ENCODE measurements at places on chromosomes 1 and 21.

GRCh38 chr21:34743831-34744230 lies 75.0 kb downstream of the CLIC6 start:
- no peak for DNase-seq

- no peak for DNase-seq
These were observed 30.3 kb downstream of the UBR4 start for GRCh38 chr1:19179597-19180264.

- no peak for DNase-seq
These were observed 9.1 kb upstream of the ARTN start for GRCh38 chr1:43924516-43924915.

GRCh38 chr1:195373856-195374255 lies 1234.4 kb downstream of the KCNT2 start:
- DNase-seq, result no peak

- DNase-seq, result no peak
These were observed 10.5 kb upstream of the SYNC start for GRCh38 chr1:32713081-32713480.

DNA sequence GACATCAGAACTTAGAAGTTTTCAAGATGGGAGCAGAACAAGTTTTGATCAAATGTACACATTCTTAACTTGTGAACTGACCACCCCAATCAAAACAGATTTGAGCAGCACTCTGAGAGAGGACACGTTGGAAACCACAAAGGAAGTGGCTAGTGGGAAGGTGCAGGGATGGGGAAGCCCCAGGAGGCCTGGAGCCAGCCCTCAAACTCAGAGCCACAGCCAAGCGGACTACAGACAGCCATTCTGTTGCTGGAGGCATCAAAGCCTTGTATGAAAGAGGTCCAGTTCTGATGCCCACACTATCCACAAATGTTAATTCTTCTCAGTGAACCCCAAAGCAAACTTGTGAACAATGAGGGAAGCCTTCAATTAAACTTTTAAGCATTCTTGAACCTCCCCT lies 143.6 kb upstream of the RAB4A start:
- no peak for DNase-seq

GRCh38 chr1:183075861-183076260 lies 52.6 kb downstream of the LAMC1 start:
- DNase-seq, result no peak

- DNase-seq, result no peak
These were observed 558 bp downstream of the USP1 start for GRCh38 chr1:62437273-62437940.

DNA sequence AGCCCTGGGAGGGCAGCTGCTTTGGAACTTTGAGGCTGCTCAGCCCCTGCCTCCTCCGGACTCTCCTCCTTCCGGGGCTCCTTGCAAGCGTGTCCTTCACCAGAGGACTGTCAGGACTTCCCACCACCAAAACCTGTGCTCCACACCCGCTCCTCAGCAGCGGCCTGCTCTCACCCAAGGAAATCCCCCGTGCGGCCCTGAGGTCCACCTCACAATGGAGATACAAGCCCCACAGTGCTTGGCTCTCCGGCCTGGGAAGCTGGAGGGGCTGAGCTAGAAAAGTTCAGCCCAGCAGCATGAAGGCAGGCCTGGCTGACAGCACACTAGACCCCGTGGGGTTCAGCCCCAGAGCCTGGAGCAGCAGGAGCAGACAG lies 33.6 kb downstream of the PGBD5 start:
- no peak for DNase-seq

- no peak for DNase-seq
These were observed 39.0 kb upstream of the RGS5 start for GRCh38 chr1:163241746-163242145.

DNA sequence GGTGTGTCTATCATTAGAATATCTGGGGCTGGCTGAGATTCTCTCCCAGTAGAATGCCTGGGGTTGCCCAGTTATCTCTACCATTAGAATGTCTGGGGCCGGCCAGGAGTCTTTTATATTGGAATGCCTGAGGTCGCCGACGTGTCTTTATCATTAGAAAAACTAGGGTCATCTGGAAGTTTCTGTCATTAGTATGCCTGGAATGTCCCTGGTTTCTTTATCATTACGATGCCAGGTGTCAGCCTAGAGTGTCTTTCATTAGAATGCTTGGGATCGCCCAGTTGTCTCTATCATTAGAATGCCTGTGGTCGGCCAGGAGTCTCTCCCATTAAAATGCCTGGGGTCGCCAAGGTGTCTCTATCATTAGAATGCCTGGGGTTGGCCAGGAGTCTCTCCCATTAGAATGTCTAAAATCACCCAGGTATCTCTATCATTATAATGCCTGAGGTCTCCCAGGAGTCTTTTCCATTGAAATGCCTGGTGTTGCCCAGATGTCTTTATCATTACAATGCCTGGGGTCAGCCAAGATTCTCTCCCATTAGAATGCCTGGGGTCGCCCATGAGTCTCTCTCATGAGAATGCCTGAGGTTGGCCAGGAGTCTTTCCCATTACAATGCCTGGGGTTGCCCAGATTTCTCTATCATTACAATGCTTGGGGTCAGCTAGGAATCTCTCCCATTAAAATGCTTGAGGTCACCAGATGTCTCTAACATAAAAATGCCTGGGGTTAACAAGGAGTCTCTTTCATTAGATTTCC lies 53.2 kb downstream of the RNF187 start:
- no peak for DNase-seq

- no peak for DNase-seq
These were observed 9.9 kb upstream of the COA7 start for GRCh38 chr1:52707927-52708655.

- DNase-seq, result no peak
These were observed 82.6 kb downstream of the OLFML2B start for GRCh38 chr1:161940866-161941591.

- no peak for DNase-seq
These were observed 13.4 kb upstream of the SVBP start for GRCh38 chr1:42830631-42831030.

GRCh38 chr21:37673801-37674575 lies 242.3 kb downstream of the KCNJ6 start:
- no peak for DNase-seq

GRCh38 chr1:243667591-243667990 lies 182.5 kb downstream of the AKT3 start:
- no peak for DNase-seq

DNA sequence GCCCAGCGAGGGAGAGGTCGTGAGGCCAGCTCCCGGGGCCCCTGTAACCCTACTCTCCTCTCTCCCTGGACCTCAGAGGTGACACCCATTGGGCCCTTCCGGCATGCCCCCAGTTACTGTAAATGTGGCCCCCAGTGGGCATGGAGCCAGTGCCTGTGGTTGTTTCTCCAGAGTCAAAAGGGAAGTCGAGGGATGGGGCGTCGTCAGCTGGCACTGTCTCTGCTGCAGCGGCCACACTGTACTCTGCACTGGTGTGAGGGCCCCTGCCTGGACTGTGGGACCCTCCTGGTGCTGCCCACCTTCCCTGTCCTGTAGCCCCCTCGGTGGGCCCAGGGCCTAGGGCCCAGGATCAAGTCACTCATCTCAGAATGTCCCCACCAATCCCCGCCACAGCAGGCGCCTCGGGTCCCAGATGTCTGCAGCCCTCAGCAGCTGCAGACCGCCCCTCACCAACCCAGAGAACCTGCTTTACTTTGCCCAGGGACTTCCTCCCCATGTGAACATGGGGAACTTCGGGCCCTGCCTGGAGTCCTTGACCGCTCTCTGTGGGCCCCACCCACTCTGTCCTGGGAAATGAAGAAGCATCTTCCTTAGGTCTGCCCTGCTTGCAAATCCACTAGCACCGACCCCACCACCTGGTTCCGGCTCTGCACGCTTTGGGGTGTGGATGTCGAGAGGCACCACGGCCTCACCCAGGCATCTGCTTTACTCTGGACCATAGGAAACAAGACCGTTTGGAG lies 23.7 kb upstream of the TNFRSF1B start:
- DNase-seq, result no peak

DNA sequence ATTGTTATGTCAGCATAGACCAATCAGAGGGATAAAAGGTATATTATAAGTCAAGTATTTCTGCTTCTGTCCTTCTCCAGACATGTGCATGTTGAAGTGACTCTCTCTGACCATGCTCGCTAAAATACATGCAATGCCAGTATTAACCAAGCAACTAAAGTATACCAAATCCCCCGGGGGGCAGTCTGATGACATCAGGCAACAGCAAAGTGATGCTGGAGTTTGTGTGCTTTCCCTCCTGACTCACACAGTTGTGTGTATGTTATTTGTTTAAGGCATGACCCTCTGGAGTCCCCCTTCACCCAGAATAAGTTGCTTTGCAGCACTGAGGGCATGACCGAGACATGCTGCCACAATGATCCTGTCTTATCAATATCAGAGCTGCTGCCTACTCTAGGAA lies 2.1 kb downstream of the BRINP2 start:
- DNase-seq, result no peak

DNA sequence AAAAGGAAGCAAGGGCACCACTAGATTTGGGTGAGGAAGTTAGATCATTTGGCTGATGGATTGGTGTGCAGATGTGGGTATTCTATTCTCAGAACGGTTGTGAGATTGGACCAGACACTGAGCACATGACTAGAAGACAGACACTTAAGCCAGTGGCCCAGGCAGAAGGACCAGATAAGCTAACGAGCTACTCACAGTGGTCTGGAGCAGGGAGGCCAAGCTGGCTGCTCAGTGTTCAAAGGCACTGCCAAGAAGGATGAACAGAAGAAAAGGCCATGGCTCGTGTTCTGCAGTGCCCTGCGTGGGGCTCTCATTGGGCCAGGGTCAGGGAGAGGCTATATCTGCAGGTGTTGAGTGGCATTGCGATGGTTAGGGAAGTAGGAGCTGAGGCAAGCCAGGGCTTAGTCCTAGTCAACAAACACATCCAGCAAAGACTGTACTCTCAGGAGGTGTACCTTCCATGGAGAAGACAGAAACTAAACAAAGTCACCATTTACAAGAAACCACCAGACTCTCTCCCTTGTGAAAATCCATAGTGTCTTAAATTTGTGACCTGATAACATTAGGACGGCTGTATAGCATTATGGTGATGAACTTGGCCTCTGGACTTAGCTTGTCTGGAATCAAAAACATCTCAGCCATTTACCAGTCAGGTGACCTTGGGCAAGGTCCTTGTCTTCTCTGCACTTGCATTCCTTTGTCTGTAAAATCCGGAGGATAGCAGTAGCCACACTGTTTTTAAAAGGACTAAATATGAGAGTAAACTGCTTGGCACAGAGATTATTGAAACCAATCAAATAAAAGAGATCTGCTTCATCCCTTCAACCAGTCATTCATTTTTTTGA lies 274.5 kb downstream of the SIPA1L2 start:
- DNase-seq, result no peak

- no peak for DNase-seq
These were observed 140.0 kb downstream of the ETS2 start for GRCh38 chr21:38945545-38946245.

DNA sequence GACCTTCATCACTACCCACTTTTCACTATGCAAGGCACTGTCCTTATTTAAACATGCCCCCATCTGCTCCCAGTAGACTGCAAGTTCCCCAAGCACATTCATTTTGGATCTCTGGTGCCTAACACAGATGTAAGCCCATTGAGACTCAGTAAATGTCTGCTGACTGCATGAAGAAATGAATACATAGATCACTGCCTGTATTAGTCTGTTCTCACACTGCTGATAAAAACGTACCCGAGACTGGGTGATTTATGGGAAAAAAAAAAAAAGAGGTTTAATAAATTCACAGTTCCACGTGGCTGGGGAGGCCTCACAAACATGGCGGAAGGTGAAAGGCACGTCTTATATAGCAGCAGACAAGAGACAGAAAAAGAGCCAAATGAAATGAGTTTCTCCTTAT lies 204.9 kb downstream of the ATG4C start:
- no peak for DNase-seq

GRCh38 chr1:193144999-193145398 lies 23.2 kb downstream of the CDC73 start:
- no peak for DNase-seq

GRCh38 chr1:20681999-20682398 lies 20.8 kb upstream of the DDOST start:
- DNase-seq, result no peak

- DNase-seq, result no peak
These were observed 4.7 kb downstream of the SELENBP1 start for GRCh38 chr1:151367658-151368392.

- DNase-seq, result no peak
These were observed 2.6 kb downstream of the SUMO3 start for GRCh38 chr21:44815225-44815624.

- no peak for DNase-seq
These were observed 50.4 kb downstream of the SNRPE start for GRCh38 chr1:203911806-203912205.

DNA sequence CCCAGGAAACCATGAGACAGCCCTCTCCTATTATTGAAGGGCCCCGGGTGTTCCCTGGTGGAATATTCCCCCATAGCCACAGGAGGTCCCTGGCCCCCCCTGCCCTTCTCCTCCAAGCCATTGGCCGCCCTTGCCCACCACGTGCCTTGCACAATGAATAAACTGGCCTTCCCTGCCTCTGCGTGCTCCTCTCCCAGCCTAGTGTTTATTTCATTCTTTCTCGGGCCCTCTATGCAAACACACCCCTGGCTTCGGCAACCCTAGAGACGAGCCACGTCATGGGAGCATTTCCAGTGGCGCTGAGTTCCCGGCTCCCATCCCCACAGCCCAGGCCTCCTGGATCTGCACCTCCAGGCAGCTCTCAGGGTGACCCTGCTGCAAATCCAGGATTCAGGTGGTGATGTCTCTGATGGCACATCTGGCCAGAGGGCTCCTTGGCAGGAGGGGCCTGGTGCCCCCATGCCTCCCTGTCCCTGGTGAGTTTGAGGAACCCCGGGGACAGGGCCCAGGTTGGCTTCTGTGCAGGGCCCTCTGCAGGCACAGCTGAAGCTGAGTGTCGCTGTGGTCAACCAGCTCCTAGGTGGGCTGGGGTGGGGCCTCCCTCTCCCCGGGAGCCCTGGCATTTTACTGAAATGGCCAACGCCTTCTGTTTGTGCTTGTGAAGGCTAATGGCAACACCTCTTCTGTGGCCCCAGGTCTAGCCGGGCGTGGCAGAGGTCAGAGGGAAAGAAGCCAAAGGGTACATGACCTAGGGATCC lies 6.2 kb downstream of the KRTAP10-12 start:
- no peak for DNase-seq

DNA sequence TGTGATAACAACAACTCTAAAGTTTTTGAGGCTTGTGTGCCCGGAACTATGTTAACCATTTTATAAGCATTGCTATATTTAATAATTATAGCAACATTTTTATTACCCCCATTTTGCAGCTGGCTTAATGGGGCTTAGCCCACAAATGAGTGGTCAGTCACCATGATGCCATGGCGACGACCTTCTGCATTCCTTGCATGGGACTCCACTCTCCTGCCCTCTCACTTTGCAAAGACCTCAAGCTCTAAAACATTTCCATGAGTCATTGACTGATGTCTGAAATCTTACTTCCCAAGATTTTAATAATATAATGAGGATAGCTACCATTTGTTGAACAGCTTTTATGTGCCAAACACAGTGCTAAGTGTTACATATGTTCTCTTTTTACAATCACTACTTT lies 15.4 kb downstream of the NGF start:
- DNase-seq, result no peak

- DNase-seq, result no peak
These were observed 663 bp upstream of the GBP6 start for GRCh38 chr1:89363196-89363595.

- DNase-seq, result no peak
These were observed 87.5 kb upstream of the RGS1 start for GRCh38 chr1:192488058-192488457.

- no peak for DNase-seq
These were observed 17.2 kb upstream of the FOXO6 start for GRCh38 chr1:41343790-41344699.

- DNase-seq, result no peak
These were observed 42.0 kb downstream of the TBCE start for GRCh38 chr1:235409042-235409820.
